Stomach (tissue), 19 donors: ENCODE measurements at places on chromosomes 3 and 15.

GRCh38 chr15:82570721-82571508 is 30.7 kb upstream of the RPS17 start:
- no peak for DNase-seq

- DNase-seq: no peak
These were observed 86.4 kb downstream of the PCCB start for GRCh38 chr3:136336329-136337100.

DNA sequence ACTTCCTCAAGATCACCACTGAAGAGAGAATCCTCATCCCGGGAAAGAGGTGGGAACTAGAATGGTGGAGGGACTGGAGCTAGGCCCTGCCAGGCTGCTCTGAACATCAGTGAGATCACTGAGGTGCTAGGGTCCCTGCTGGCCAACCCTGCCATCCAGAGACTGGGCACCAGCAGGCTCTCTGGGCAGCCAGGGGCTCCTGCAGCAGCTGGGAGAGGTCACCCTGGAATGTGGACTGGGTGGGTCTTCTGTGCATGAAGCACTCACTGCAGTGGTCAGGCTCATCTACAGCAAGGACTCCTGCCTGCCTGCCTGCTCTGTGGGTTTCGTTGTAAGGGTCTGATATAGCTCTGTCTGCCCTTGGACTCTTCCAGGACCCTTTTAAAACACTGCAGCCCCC is 24.9 kb downstream of the ALS2CL start:
- peak; percentile 21 for DNase-seq

DNA sequence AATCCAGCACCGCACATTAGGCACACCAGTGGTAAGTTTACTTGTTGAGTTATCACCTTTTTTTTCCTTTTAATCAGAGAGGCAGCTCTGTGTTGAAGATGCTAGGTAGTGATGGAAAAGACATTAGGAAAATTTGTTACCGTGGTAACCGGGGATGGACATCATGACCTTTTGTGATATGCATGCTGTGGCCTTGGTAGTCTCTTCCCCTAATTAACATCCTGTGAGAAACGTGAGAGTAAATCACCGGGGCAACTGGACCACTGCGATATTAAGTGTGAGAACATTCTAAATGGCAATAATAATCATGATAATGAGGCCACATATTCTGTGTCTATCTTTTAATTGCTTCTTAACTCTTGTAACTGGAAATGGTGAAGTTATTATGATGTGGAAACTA is 362.0 kb downstream of the CACNA2D3 start:
- no peak for DNase-seq
